Stimulated activated CD8-positive, alpha-beta memory T cell treated with anti-CD3 and anti-CD28 coated beads, Interleukin-2, amount 100 ng/mL, for 1 hour (primary cell): ENCODE measurements at places on chromosomes 12 and 14.

DNA sequence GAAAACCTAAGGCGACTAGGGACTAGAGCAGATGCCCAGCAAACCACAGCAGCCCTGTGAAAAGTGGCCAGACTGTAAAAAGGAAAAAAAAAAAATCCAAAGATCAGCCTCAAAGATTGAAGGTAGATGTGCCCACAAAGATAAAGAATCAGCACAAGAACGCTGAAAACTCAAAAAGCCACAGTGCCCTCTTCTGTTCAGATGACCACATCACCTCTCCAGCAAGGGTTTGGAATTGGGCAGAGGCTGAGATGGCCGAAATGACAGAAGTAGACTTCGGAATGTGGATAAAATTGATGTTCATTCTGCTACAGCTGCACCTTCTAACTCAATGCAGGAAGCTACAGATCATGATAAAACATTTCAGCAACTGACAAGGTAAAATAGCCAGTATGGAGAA lies 154.4 kb downstream of the GPHN start:
- no peak for DNase-seq

DNA sequence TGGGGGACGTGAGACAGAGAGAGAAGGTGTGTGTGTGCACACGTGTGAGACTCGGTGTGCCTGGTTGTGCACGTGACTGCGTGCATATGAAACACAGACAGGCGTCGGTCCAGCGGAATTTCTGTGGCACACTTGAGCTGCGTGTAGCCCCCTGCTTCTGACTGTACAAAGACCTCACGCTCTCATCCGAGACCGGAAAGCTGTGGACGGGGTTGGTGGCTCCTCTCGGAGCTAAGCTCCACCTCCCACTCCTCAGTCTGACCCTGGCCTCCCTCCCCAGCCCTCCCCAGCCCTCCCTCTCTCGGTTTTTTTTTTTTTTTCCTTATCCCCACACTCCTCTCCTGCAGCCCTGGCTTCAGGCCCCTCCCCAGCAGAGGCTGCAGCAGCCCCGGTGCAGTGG lies 8.3 kb upstream of the C14orf180 start:
- DNase-seq = no peak

GRCh38 chr12:90102957-90103652 lies 394.5 kb upstream of the ATP2B1 start:
- no peak for DNase-seq

- no peak for DNase-seq
Observed at GRCh38 chr12:124668602-124669001, 101.2 kb upstream of the NCOR2 start.

- no peak for DNase-seq
Observed at GRCh38 chr12:59780605-59781135, 184.8 kb downstream of the SLC16A7 start.

GRCh38 chr12:41254004-41254914 lies 66.1 kb downstream of the PDZRN4 start:
- no peak for DNase-seq

DNA sequence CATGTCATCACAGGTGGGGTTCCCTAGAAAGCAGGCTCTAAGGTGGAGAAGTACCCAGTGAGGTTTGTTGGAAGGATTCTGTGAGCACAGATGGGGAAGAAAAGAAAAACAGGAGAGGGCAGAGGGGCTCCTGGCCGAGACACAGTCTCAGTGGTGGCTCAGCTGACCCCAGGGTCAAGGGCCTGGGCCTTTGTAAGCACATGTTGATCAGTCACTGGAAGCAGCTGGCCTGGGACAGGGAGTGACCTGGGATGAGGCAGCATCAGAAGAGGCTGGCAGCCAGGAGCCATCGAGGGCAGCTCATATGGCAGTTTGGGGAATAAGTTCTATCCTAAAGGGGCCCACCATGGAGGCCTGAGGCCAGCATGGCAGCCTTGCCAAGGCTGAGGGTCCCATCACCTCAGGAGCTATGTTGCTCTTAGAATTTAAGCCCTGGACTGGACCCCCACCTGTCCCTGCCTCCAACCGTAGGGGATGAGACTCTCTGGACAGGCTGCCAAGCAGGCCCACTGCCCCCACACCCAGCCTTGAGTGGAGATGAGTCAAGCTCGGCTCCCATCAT lies 6.3 kb upstream of the TMEM179 start:
- DNase-seq = no peak

DNA sequence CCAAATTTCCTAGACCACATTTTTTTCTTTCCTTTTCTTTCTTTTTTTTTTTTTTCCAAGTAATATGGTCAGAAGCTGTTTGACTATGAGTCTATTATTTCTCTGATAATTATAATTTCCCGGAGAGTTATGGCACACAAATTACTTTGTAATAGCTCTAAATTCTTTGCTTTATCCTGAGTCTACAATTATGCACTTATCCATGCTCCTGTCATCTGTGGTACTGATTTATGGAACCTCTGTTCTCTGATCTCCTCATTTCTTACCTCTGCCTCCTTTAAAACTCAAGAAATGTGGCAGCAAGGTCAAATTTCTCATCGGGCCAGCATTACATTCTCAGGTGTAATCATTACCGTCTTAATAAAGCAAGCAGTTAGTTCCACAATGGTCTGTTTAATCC lies 282.1 kb downstream of the PAWR start:
- no peak for DNase-seq
